Thoracic aorta (tissue), 2 donors: ENCODE measurements at places on chromosomes 16 and 17.

DNA sequence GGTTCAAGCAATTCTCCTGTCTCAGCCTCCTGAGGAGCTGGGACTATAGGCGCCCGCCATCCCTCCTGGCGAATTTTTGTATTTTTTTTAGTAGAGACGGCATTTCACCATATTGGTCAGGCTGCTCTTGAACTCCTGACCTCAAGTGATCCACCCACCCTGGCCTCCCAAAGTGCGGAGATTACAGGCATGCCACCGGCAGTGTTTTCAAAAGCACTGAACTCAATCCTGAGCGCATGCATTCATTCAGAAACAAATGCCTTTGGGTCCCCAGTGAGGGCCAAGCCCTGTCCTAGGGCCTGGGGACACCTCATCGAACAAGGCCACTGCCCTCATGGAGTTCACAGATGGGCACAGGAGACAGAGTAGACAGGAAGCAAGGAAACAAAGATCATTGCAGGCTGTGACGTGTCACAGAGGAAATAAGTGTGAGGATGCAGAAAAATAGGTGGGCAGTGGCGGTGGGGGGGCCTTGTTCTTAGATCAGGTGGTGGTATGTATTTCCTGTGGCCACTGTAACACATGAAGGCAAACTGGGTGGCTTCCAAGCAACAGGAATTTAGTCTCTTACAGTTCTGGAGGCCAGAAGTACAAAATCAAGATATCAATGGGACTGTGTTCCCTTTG, 12.5 kb downstream of the TMEM114 start:
- no peak for DNase-seq

GRCh38 chr17:78426293-78426879, 47.9 kb downstream of the PGS1 start:
- DNase-seq, result no peak

GRCh38 chr17:14068542-14069250, 608 bp upstream of the COX10 start:
- DNase-seq, result no peak

GRCh38 chr16:84947022-84947421, 64.3 kb downstream of the ZDHHC7 start:
- no peak for DNase-seq

DNA sequence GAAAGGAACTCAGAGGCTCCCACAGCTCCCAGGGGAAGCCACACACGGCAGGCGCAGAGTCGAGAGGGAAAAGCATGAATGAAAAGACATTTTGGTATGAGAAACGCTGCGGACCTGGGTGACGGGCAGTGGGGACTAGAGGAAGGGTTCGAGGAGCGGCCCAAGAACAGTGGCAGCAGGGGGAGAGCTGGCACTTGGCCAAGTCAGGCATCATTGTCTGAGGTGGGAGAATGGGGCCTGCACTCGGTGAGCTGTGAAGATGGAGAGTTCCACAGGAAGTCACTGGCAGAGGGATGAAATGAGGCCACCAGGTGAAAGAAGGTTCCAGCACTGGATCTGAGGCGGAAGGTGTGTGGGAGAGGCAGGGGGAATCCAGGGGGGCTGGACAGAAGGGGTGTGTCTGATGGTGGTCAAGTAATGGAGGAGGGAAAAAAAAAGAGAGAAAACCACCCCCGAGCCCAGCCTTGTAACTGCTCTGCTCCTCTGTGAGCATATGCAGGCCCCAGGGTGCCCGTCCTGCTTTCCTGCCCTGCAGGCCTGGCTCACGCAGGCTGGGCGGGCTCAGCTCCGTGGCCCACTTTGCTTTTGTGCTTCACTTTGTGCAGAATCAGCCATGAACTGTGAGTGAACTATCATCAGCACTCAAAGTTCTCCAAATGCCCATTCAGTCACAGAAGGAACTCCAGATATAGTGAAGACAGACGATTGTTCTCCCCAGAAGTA, 31.8 kb downstream of the TMEM204 start:
- no peak for DNase-seq

DNA sequence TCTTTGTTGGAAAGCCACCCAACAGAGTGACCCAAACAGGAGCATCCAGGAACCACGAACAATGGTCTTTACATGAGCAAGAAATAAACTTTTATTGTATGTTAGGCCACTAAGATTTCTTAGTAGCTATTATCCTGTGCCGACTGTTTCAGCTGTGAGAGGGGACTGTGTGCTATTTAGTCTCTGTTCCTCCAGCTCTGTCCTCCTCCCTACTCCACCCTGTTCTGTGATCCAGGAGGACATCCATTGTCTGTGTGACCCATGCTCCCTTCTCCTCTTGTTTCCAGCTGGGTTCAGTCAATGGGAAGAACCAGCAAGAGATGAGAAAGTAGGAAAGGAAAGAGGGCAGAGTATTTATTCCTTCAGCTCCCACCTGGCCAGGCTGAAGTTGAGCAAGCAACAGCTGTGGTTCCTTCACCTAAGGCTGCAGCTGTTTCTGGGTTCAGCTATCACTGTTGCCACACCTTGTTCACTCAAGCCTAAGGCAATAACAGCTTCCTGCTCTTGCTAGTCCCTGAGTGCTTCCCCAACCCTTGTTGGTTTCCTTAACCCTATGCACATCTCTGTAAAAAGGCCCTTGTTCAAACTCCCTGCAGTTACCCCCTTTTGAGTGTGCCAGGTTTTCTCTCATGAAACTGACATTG, 14.9 kb upstream of the B4GALNT2 start:
- no peak for DNase-seq

- no peak for DNase-seq
Measured at GRCh38 chr16:59567496-59567895, 833.4 kb upstream of the GOT2 start.

DNA sequence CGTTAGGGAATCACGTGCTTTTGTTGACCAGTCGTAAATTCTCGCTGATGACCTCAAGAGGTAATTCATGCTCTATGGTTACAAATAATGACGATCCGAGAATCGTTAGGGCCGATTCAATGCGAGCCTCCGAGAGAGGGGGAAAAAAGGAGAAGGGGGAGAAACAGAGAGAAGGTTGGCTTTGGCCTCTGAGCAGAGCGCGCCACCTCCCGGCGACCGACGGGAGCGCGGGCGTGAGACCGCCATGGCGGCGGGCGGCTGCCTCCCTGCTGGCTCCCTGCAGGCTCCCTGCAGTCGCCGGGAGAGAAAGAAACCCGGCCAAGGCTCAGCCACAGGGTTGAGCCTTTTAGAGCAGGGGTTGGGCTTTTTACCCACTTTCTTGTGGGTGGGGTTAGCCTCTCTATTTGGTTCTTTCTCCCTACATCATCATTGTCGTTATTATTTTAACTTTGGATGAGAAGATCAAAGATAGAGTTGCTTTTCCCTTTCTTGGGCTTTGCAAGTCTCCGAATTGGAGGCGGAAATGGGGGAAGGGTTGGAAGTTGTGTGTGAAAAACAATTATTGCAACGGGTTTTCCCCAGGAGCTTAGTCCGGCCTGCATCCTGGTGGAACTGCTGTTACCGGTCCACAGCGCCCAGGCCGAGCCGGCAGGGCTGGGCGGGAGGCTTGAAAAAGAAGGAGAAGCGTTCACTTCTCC, 410 bp upstream of the HOXB5 start:
- no peak for DNase-seq

GRCh38 chr17:58432806-58433573, 15.7 kb upstream of the RNF43 start:
- DNase-seq, result no peak

DNA sequence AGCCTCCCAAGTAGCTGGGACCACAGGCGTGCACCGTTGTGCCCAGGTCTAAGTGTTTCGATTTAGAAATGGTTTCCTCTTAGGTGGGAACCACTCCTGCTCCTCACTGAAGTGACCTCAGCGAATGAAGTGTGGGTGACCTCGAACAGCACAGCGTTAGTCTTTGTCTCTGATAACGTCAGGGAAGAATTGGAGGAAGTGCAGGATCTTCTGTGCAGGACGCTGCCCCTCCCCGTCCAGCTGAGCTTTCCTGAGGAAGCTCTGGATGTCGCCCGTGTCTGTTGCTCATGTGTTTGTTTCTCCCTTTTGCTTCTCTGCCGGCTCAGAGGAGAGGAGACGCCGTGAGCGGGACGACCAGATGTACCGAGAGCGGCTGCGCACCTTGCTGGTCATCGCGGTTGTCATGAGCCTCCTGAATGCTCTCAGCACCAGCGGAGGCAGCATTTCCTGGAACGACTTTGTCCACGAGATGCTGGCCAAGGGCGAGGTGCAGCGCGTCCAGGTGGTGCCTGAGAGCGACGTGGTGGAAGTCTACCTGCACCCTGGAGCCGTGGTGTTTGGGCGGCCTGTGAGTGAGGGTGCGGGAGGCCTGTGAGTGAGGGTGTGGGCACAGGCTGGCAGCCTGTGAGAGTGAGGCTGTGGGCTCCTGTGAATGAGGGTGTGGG, 15.6 kb downstream of the SPG7 start:
- DNase-seq, result no peak

- DNase-seq, result peak; percentile 55
Measured at GRCh38 chr16:57045694-57046381, 46.5 kb upstream of the CPNE2 start.

- DNase-seq, result no peak
Measured at GRCh38 chr17:50917418-50917743, 51.2 kb upstream of the TOB1 start.

- DNase-seq, result peak; percentile 63
Measured at GRCh38 chr16:67277294-67277998, 1.9 kb upstream of the PLEKHG4 start.

DNA sequence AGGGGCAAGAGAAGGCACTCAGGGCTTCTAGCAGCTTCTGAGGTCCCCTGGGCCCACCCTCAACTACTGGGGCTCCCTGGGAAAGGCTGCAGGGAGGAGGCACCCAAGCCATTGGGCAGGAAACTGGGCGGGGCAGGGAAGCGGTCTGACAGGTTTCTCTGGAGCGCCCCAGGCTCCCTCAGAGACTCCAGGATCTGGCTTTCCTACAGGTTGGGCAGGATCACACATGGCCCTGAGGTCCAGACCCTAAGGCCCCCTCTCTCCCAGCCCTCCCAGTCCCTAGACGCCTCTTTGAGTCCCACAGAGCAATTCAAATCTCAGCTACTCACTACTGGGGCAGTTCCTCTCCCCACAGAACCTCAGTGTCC, 14.3 kb downstream of the JUP start:
- no peak for DNase-seq

GRCh38 chr16:19196871-19197270, 28.8 kb downstream of the SYT17 start:
- DNase-seq, result no peak

DNA sequence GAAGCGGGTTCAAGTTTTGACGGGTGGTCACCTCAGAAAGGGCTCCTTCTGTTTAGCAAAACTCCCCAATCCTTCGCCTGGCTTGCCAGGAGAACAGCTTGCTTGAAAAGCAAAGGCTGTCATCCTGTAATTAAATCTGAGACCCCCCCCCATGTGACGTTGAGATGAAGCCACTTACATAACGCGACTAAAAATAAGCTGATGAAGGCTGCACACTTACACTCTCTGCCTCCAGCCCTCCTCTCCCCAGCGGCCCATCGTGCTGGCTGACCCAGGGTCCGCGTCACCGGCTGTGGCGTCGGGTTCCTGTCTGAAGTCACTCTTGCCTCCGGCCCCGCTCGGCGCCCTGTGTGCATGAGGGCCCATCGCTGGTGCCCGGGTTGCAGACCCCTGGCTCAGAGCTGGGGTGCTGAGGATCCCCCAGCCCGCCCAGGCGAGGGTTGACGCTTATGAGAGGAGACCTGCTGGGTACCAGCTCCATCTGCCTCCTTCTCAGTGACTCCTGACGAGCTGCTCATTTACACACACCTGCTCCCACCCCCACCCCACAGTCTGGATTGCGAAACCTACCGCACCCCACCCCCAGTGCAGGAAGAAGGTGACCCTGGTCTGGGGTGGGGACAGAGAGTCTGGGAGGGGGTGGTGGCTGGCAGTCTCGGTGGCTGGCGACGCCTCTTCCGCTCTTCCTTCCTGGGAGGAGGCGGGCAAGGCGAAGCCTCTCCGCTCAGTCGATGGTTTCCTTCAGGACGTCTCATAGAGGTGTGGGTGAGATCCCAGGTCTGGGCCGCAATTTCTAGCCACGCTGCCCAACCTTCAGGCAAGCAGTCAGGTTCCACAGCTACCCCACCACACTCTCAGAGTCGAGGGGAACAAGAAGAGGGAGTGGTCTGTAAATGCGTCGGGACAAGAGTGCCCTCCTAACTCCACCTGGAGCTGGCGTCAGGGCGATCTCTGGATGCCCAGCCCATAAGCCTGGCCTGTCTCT, 3.1 kb upstream of the BAIAP2 start:
- no peak for DNase-seq

DNA sequence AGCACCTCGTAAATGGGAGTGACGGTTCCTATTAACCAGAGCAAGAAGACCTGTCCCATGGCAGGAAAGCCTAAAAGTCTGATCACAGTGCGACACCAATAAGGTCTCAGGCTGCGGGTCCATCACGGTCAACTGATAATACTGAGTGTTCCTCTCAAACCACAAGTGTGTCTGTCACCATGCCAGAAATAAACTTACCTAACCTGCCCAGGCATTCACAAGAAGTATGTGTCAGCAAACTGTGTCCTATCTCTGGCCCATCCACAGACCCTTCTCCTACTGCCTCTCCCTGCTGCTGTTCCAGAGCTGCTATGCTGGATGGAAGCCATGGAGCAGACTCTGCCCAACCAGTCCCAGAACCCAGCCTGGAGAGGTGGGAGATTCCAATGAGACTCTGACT, 73.5 kb downstream of the ZNF423 start:
- DNase-seq, result no peak

DNA sequence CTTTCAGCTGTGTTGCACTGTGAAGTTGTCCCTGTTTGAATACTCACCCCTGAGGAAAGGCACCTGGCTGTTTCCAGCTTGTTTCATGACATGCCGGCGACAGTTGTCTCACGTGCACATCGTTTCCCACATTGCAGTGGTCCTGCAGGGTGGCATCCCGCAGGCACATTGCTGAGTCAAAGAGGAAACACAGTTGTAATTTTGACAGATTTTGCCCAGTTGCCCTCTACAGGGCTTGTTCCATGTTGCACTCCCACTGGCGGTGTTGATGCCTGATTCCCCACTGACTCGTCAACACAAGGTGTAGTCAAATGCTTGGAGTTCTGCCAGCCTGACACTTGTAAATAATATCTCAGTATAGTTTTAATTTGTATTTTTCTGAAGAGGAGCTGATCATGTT, 23.8 kb downstream of the EPN2 start:
- no peak for DNase-seq

DNA sequence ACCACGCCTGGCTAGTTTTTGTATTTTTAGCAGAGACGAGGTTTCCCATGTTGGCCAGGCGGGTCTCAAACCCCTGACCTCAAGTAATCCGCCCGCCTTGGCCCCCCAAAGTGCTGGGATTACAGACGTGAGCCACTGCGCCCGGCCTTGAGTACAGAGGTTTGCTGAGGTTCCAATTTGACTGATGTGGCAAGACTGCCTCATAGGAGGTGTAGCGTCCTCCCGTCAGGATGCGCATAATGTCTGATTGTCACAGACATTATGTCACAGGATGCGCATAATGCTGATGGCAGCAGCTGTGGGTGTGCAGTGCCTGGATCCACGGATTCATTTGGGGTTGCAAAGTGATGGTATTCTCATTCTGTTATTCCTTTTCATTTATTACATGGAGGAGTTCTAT, 45.2 kb downstream of the HAPSTR1 start:
- DNase-seq, result no peak

GRCh38 chr16:70582280-70582978, 58.8 kb downstream of the SF3B3 start:
- no peak for DNase-seq
